Occipital lobe (tissue), 3 donors: ENCODE measurements at places on chromosomes 16 and 17. TPM values are rescaled to one million over a fixed set of nuclear protein-coding genes. Genes with fewer than 3 reads are reported as not detected.

ABR gene
- 134 TPM for total RNA-seq

EPOP gene
- 1.6 TPM for total RNA-seq

COPZ2 gene
- total RNA-seq: 1.7 TPM

CDRT15 gene
- not detected for total RNA-seq

RHOT1 gene
- 131 TPM for total RNA-seq

RUNDC3A gene
- 79.1 TPM for total RNA-seq

GRCh38 chr17:39092692-39093230 is 58.7 kb downstream of the PLXDC1 start:
- DNase-seq: no peak

DNA sequence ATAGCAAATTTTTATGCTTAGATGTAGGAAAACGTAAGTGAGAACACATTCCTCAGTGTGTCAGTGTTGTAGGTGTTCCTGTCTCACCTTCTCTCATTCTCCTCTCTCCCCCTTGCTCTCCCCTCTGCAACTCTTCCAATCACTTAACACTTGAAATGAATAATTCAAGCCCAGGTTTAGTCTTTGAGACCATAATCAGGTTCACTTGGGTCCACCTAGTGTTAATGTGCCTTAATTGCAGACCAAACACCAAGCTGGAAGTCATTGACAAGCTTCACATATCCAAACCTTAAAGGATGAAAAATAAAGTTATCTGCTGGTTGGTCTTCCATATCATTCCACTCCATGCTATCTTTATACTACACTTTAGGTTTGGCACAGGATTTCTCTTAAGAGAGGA is 37.0 kb downstream of the STXBP4 start:
- no peak for DNase-seq

DNA sequence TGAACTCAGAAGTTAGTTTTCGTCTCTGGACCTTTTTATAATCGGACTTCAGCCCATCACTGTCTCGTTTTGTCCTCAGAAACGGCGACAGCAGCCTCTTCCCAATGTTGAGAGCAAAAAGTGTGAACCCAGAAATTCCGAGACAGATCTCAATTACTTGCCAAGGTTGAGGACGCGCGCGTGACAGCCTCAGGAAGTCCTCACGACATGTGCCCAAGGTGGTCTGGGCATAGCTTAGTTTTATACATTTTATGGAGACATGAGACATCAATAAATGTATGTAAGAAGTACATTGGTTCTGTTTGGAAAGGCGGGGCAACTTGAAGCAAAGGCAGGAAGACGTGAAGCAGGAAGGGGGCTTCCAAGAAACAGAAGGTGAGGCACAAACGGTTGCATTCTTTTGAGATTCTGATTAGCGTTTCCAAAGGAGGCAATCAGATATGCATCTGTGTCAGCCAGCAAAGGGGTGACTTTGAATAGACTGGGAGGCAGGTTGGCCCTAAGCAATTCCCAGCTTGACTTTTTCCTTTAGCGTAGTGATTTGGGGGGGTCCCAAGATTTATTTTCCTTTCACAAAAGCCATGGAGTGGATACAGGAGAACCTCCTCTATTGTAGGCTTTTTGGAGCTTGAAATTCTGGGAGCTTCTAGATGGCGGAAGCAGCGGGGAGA is 583 bp upstream of the ZNF747 start:
- no peak for DNase-seq

- no peak for DNase-seq
Observed at GRCh38 chr16:4376893-4377572, 5.4 kb downstream of the VASN start.
